Stimulated activated CD4-positive, alpha-beta T cell treated with anti-CD3 and anti-CD28 coated beads, TNF-alpha, amount 100 ng/mL, for 1 hour (primary cell): ENCODE measurements at places on chromosomes 4 and X.

DNA sequence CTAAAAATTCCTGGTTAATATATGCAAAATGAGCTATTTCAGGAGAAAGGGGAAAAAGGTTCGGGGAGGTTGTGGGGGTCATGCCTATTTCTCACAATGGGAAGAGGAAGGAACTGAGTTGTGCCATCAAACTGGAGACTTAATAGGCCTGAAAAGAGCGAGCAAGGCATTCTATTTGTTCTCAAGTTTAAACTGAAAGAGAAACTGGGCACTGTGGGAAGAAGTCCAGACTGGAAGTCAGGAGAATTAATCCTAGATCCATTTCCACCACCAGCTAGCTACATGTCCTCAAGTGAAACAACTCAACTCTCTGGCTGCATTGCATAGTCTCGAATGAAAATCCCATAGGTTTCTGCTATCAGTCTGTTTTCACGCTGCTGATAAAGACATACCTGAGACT is 50.6 kb downstream of the PPARGC1A start:
- DNase-seq = no peak

DNA sequence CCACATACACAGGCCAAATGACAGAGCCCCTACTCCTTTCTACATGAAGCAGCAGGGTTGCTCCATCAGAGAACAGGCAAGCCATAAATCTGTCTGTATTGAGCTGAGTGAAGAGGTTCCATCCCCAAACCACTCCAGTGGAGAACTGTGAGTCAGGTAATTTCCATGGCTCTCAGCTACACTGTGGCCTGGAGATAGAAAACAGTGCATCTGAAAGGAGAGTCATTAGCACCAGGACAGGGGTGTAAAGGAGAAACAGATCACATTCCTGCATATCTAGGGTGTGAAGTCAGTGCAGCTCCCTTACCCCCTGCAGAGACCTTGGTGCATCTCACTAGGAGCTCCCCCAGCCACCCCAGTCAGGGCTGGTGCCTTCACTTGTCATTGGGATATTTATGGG is 314.7 kb downstream of the CHIC1 start:
- DNase-seq = no peak

DNA sequence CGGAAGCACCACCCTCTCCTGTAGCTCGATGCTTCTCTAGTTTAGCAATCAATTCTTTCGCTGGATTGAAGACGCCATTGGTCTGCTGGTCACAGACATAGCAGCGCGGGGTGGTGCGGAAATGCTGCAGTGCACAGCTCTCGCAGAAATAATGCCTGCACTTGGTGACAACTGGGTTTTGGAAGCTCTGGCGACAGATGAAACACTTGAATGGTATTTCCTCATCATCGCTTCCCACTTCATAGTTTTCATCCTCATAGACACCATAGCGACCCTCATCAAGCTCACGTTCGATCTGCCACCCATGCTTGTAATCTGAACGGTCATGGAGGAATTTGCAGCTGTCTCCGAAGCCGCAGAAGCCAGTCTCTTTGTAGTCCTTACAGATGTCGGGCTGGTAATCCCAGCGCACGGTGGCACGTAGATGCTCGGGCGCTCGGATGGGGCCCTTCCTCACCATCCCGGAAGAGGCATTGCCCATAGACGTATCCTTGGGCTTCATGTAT is 854 bp downstream of the RNF113A start:
- no peak for DNase-seq

- no peak for DNase-seq
Measured at GRCh38 chrX:151790481-151791160, 56.1 kb downstream of the CNGA2 start.

DNA sequence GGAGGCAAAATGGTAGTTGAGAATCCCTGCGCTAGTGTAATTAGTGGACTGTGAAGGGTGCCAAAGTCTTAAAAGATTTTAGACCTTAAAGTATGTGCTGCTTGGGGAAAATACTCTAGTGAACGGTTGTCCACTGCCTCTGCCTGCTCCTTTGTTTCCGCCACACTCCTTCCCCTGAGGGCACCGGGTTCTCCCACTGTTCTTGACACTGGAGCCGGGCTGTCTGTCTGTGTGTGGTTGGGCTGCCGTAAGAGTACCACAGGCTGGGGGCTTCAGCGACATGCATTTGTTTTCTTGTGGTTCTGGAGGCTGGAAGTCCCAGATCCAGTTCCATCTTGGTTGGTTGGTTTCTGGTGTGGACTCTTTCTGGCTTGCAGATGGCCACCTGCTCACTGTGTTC is 76.2 kb downstream of the CLDN34 start:
- no peak for DNase-seq

DNA sequence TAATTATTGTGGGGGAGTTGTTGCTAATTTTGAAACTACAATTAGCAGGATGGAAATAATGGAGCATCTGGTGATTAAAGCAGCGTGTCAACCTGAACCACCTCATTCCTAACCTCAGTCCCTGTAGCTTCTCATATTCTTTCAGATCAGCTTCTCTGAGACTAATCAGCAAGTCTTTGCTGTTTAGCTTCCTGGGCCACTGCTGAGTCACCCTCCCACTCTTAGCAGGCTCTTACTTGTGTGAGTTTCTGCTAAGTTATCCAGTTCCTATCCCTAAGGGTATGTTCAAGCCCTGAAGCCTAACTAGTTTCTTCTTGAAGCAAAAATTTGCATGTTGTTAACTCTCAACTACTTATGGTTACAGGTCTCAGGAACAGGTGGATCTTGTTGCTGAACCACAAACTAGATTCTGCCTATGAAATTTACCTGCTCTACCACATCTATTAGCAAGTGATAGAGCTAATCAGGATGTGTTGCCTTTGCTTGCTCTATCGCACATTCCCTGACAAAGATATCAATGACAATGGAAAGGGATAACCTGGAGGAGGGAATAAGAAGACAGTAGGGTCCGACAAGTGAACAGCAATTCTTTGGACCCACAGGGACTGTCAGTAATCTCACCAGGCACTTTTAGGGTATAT is 134.2 kb downstream of the EIF4E start:
- DNase-seq = peak; percentile 26

DNA sequence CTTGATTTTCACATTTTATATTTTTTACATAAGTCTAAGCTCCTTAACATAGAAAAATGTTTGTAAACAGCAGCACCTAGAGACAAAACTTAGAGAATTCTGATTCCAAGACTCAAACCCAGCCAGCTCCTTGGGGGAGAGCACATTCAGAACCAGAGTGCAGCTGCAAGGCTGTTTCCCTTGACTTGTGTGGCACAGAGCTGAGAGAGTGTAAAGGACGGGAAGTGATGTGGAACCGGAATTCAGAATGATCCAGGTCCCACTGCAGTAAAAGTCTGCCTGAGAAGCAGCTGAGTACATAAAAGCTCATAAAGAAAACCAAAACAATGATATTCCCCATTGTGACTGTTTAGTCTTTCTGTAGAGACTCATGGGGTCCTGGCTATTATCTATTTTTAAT is 713.8 kb downstream of the RAB28 start:
- no peak for DNase-seq

- no peak for DNase-seq
Measured at GRCh38 chrX:120109378-120109777, 6.3 kb downstream of the RHOXF1 start.

DNA sequence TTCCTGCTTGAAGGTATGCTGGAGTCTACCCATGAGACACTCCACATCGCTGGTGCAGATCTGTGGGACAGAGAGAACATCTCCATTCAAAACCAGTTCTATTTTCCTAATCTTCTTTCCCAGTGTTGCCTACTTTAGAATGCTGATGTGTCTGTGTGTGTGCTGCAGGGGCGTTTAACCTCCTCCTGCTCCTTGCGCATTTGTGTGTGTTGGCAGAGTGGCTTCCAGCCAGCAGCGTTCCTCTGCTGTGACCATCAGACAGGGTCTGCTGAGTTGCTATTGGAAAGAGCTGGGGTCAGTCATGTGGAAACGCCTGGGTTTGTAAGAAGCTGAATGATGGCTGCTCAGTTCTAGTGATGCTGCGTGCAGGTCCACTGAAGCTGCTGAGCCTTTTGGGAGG is 223.6 kb downstream of the RBMX2 start:
- DNase-seq = no peak

DNA sequence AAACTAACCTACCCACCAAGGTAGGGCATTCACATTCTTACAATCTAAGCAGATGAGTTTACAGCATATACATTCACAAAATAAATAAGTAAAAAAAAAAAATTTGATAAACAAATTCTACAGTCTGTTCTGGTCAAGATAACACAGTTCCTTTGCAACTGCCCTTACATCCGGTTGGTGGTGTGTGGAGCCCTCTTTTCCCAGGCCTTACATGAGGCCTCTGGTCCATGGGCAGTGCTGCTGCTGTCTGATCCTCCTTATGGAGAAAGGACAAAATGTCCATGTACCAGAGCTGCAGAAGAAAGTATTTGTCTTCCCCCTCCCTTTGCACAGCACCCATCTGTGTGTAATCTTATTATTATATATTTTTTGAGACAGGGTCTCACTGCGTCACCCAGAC is 2.2 kb upstream of the SEPTIN11 start:
- no peak for DNase-seq

DNA sequence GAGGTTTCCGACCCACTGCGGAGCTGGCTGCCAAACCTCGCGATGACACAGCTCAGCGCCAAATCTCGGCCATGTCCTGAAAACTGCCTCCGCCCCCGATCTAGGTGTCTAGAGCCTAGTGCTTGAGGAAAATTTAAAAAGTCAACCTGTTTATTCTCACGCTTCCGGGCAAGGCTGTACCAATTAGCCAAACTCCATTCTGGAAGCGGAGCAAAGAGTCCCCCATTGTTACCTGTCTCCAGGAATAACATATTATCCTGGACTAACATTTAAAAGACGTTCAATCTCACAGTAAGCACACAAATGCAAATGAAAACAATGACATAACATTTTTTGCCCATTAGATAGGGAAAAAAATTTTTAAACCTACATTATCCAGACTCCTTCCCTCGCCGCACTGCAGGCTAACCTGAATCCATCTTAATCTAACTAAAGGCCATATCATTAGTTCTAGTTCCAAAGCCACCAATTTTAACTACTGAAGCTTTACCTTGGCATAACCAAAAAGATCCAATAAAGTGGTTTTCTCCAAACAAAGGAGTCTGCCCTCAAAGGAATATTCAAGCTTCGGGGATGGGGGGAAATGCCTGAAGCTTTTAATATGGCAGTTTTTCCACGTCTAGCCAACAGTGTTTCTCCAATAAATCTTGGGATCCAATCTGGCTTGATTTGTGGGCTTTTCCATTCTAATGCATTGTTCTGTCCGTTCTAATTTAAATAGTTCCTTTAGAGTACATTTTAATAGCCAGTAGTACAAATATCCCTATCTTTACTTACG is 1.9 kb downstream of the HUWE1 start:
- no peak for DNase-seq

DNA sequence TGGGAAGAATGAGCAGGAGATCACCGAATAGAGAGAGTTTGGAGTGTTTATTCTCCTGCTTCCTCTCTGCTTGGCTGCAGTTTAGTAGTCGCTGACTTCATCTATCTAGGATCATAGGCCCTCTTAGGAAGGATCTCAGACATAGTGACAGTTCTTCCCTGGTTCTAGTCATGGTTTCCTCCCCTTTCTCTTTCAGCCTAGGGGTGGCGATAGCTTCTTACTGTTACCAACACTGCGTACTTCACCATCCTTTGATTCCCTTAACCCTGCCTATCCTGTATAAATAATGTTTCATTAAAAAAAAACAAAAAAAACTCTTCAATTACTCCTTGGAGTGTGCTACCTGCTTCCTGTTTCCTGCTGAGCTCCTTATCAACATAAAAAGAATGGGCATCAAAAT is 103.8 kb downstream of the DDX53 start:
- no peak for DNase-seq

- no peak for DNase-seq
Measured at GRCh38 chr4:25950461-25951389, 36.7 kb downstream of the SMIM20 start.

GRCh38 chr4:3043282-3044020 is 30.9 kb downstream of the HTT-AS start:
- no peak for DNase-seq

GRCh38 chrX:100812216-100813158 is 7.7 kb upstream of the CSTF2 start:
- no peak for DNase-seq

DNA sequence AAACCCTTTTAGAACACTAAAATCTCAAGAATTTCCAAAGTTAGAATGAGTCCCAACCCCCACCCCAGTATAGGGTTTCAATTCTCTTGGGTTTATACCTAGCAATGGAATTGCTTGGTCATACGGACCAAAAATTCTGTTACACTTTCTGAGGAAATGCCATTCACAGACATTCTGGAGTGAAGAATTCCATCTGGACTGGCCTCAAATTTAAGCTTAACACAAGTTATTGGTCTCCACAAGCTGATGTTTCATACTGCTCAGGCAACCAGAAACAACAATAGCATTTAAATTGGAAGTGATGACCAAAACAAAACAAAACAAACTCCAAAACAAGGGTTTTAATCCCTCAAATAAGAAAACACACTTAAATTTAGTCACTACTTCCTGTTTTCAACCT is 51.1 kb downstream of the GPC4 start:
- DNase-seq = no peak

DNA sequence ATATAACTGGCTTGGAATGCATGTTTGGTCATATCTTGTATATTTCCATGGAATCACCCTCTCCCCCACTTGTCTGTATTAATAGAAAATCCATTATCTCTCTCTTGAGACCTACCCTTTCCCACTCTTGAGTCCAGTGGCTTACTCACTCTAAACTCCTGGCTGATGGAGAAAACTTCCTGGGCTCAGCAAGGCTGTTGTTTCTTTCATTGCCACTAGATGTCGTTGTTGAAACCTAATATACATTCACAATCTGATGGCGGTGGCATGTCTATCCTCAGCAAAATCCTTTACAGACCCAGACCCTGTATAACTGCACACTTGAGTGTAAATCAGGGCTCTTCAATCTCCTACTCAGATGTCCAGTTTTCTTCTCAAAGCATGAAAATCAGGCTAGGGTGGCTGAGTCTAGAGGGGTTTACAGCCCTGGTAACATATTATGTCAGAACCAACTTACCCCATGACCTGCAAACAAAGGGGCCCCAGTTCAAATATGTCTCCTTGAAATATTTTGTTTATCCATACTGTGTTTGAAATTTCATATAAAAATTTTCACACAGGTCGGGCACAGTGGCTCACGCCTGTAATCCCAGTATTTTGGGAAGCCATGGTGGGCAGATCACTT is 70.0 kb upstream of the FAM241A start:
- DNase-seq = no peak

GRCh38 chr4:54077812-54078211 is 13.4 kb upstream of the CHIC2 start:
- no peak for DNase-seq

DNA sequence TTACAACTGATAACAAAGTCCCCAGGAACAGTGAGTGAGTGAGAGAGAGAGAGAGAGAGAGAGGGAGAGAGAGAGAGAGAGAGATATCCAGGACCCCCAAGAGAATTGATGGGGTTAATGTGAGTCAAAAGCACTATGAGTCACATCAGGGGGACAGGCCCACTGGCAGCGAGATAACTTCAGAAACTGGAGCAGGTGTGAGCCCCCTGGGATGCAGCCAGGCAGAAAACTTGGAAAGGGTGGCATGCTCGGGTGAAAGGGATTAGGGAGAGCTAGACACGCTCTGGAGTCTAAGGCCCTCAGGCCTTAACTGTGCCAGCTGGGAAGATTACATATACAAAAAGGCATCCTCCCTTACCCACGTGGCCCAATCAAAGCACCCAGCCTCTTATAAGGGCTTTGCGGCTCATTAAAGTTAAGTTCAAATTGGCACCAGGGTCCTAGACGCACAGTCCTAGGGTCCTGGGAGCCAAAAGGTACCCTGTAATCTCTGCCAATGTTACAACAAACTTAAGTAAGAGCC is 841 bp downstream of the ACOT9 start:
- no peak for DNase-seq
